Stimulated activated CD4-positive, alpha-beta T cell treated with anti-CD3 and anti-CD28 coated beads, Interleukin-12 subunit alpha, Interleukin-12 subunit beta, amount 100 ng/mL, for 24 hours (primary cell): ENCODE measurements at places on chromosomes 16 and 17.

GRCh38 chr16:72355561-72355960 lies 183.6 kb upstream of the PMFBP1 start:
- DNase-seq = no peak

DNA sequence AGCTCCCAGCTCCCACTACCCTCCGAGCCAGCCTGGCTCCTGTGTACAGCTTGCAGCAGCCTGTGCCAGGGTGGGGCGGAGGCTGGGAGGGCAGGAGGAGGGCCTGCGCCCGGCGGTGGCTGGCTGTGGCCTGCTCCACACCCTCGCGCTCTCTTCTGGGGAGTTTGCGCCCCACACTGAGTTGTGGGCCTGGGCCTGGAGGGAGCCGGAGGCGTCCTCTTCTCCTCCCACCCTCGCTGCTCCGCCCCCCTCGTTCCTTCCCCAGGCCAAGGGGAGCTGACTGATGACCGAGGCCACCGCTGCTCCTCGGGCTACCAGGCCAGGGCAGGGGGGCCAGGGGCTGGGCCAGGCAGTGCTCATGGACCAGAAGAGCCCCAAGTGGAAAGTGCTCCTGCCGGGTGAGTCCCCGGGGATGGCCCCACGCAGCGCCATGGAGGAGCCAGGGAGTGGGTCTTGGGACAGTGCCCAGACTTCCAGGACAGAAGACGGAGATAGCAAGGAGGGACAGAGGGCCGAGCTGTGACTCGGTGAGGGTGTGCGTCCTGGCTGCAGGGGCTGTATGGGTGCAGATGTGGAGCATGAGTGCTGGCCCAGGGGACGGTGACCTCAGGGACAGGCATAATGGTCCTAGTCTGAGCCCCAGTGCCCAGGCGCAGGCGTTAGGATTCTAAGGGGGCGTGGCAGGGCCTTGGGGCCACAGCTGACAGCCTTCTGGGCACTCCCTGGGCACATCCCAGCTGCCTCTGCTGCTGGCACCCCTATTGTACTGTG lies 242.1 kb upstream of the GSE1 start:
- no peak for DNase-seq

- no peak for DNase-seq
Observed at GRCh38 chr17:1029922-1030644, 33.2 kb downstream of the TIMM22 start.

DNA sequence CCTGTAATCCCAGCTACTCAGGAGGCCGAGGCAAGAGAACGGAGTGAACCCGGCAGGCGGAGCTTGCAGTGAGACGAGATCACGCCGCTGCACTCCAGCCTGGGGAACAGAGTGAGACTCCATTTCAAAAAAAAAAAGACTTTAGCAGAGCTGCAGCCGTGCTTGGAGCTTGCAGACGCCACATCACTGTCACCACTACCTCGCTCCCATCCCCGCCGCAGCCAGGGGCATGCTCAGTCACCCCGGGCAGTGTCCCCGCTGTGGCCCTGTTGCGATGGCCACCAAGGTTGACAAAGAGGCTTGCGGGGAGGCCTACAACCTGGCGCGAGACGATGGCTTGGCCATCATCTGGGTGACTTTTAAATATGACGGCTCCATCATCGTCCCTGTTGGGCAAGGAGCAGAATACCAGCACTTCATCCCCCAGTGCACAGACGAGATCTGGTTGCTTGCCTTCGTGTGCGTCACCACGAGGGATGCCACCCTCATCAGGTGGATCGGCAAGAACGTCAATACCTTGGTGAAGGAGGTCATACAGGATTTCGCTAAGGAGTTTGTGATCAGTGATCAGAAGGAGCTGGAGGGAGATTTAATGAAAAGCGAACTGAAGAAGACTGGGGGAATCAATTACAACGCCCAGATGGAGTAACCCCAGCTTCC lies 118.1 kb downstream of the TNFRSF13B start:
- no peak for DNase-seq

GRCh38 chr16:28987170-28987853 lies 2.5 kb downstream of the LAT start:
- DNase-seq = no peak

DNA sequence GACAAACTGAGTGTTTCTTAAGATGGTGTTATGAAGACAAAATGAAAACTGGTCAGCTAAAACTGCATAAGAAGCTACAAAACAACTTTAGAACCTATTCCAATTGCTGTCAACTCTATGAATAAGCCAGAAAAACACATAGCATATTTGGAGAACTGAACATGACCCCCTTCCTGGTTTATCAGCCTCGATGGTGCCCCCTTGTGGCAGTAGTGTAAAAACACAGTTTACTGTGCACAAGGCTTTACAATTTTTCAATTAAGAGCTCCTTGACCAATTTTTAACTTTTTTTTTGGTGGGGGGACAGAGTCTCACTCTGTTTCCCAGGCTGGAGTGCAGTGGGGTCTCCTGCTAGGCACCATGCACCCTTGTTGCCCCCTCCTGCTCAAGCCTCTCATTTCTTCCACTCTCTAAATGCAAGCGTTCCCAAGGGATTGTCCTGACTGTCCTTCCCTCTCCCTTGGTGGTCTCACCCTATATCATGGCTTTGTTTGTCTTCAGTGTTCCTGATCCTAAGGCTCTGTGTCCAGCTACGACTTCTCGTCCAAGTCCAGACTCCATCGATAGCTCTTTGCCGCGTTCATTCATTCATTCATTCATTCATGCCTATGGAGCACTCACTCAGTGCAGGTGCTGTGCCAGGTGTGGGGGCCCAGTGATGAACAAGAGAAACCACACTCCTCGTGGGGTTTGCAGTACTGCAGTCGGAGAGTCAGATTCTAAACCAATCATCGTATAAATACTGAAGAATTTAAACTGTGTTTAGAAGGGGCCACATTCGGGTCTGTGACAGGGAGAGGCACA lies 7.5 kb downstream of the EIF1 start:
- peak; percentile 66 for DNase-seq

DNA sequence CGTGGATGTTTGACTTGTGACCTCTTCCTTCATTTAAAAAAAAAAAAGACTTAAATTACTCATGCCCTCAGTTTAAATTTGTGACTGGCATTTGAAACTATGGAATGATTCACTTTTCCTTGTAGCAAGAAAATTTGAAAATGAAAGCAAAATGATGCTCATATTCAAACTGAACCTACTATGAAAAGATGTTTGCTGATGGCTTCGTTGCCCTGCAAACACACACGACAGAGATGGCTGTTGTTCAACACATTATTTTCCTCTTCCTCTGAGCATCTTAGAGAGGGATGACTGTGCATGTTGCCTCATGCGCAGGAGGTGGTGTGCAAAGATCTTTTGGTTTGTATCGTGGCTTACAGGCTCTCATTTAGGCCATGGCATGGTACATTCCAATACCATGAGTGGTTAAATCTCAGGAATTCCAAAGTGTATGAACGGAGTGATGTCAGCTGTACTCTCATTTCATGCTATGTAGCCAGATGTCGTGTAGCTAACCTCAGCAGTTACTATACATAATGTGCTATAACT lies 164.5 kb downstream of the PRKCA start:
- DNase-seq = peak; percentile 48

DNA sequence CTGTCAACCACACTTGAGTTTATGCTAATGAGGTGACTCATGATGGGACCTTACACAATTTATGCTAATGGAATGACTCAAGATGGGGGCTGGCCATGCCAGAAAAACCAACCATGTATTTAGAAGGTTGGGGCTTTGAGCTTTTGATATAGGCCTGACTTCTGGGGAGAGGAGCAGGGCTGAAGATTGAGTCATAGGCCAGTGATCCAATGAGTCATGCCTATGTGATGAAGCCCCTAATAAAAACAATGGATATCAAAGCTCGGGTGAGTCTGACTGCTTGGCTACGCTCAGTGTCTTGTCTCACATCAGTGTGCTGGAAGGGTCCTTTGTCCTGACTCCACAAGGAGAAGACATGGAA lies 7.3 kb downstream of the MFSD6L start:
- no peak for DNase-seq

DNA sequence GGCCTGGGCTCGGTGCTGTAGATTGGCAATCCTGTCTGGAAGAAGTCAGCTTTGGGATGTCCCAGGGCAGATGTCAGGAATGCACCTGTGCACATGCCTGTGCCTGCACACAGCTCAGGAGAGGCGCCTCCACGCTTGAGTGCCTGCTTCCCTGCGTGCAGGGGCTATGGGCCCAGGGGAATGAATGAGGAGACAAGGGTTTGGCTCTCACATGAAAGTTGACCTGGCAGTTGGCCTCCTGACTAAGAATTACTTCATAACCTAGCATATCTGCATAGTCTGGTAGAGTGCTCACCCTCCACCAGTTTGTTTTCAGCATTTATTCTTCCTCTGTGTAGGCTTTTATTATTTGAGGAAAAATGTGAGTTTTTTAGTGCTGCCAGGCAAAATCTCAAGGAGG lies 50.0 kb downstream of the PLD6 start:
- DNase-seq = no peak

GRCh38 chr16:25812215-25812614 lies 120.5 kb downstream of the HS3ST4 start:
- no peak for DNase-seq

DNA sequence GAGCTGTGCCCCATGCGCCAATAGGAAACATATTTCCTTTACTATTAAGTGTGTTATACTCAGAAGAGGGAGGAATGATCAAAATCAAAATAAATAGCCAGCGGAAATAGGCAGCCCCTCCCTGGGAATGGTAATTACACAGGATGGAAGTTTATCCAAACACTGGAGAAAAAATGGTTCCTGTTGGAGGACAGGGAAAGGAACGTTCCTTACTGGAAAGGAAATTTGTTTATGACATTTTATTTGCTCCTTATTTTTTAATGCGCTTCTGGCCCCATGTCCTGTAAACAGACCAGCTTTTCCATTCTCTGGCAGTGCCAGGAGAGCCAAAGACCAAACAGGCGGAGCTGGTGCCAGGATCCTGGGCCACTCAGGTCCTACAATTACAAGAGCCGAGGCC lies 273.7 kb downstream of the SOX9 start:
- DNase-seq = no peak

DNA sequence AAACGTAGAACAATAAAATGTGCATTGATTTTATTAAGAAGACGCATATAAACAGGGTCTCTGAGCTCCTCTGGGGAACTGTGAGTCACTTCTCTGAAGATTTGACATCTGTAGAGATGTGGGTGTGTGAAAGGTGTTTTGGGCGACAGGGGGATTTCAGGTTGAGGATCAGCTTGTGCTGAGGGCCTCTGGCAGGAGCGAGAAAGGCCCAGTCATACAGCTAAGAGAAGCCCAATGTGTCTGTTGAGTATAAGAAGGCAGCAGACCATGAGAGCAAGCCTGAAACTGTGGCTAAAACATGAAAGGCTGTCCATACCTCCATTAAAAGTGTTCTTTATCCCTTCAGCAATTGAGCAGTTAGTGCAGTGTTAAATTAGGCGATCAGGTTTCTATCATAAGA lies 406.5 kb upstream of the MON1B start:
- no peak for DNase-seq
